Activated T-cell treated with anti-CD3 and anti-CD28 coated beads for 1 hour (primary cell): ENCODE measurements at places on chromosomes 16 and 17.

- no peak for DNase-seq
These were observed 25.0 kb downstream of the CDK12 start for GRCh38 chr17:39486242-39486641.

- DNase-seq = peak; percentile 42
These were observed 21.7 kb downstream of the KNOP1 start for GRCh38 chr16:19696328-19696727.

DNA sequence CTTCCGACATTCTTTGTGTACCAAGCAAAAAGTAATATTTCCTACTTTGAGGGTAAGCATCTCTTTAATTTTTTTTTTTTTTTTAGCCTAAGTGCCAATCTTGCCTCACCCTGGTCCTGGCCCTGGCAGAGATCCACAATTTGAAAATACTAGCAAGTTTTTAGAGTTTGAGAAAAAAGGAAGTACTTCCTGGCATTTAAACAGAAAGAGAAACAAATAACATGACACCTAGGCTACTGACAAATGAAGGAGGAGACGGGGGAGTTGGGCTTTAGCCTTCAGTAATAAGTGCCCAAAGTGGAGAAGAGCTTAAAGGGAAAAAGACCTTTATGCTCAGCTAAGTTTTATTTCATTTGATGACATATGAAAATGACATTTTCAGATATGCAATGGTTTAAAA lies 92.8 kb downstream of the HS3ST3A1 start:
- DNase-seq = no peak

DNA sequence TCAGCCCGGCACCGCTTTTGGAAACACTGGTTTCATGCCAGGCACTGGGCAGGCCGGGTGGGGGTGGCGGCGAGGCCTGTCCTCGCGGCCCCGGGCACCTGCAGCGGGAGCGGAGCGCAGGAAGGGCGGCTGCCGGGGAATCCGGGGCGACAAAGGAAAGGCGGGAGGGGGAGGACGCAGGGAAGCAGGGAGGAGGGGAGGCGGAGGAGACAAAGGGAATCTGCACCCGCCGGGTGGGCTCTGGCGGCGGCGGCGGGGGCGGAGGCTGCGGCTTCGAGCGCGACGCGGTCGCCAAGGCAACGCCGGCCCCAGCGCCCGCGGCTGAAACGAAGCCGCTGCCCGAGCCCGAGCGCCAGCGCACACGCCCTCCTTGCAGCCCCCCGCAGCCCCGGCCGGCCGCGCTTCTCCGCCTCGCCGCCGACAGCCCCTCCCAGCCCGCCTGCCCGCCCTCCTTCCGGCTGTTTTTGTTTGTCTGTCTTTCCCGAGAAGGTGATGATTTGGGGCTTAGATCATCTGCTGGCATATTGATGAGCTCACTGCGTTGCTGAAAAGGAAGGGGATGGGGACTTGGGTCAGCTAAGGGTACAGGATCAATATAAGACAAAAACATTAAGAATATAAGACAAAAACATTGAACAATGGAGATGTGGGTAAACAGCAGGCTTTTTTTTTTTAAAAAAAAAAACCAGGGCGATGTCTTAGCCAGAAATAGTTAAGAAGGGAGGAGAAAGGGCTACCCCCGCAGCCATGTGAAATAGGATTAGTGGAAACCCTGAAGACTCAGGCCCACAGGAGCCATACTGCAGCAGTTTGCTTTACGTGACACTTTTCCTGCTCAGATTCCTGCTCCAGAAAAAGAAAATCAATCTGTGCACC lies 32.7 kb downstream of the CDK5R1 start:
- DNase-seq = peak; percentile 51

DNA sequence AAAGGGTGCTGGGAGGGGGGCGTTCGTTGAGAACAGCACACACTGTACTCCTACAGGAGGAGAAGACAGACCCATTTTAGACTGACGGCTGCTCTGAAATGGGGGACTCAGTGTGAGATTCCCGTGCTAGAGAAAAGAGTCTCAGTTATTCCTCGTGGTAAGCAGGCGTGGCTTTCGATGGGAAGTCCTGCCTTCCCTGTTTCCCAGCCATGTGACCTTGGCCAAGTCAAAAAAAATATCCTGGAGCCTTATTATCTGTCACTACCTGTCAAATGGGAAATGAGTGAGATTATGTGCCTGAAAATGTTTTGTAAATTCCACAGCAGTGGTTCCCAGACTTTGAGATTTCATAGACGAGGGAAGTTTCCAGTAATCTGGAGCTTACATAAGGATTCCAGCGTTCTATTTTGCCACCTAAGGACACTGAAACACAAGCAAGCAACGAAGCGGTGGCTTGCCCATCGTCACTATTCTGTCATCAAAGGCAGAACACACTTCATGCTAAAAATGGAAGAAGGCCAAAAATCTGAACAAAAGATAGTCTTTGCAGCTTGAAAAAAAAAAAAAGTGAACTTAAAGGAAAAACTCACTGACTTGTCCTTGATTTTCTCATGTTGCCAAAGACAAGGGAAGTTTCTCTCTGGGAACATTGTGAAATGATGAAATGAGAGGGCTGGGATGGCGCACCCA lies 253.4 kb upstream of the RPL38 start:
- DNase-seq = no peak

GRCh38 chr16:27665881-27666280 lies 115.9 kb downstream of the KATNIP start:
- DNase-seq = no peak

GRCh38 chr17:57720386-57721035 lies 24.6 kb downstream of the CCDC182 start:
- no peak for DNase-seq
